ENCODE measurements at places on chromosomes 6 and 20. TPM values are rescaled to one million over a fixed set of nuclear protein-coding genes. Genes with fewer than 3 reads are reported as not detected.

Gene TTI1
- 27.0 TPM for total RNA-seq

Gene LAMA5
- 22.2 TPM for total RNA-seq

Gene SLC35B3
- 5.2 TPM for total RNA-seq

Gene SLC17A5
- 8.1 TPM for total RNA-seq

Gene PBOV1
- not detected for total RNA-seq

Gene NRN1
- 44.1 TPM for total RNA-seq

Gene GINS1
- 12.7 TPM for total RNA-seq

Gene GJA10
- total RNA-seq = not detected

Gene HTR1E
- total RNA-seq = not detected

Gene CRISP3
- total RNA-seq = not detected

DNA sequence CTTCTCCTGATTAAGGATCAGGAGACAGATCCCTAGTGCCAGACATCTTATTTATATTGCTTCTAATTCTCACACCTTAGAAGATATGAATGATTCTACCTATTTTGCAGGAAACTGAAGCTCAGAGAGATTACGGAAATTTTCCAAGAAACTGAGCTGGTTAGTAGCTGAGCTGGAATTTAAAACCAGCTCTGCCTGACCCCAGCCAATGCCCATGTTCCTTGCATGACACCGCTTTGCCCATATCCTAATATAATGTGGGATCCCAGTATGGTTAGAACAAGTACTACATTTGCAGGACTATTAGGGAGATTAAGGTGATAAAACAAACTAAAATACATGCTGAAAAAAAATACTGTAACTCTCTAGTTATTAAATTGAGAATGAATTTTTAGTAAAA is 1.9 kb downstream of the TMEM30A start:
- no peak for DNase-seq

- DNase-seq = no peak
Measured at GRCh38 chr6:38116248-38116647, 296.7 kb downstream of the ZFAND3 start.

GRCh38 chr6:92109956-92110355 is 1309.4 kb downstream of the EPHA7 start:
- DNase-seq = no peak

GRCh38 chr6:134041093-134041492 is 11.3 kb downstream of the SLC2A12 start:
- no peak for DNase-seq

DNA sequence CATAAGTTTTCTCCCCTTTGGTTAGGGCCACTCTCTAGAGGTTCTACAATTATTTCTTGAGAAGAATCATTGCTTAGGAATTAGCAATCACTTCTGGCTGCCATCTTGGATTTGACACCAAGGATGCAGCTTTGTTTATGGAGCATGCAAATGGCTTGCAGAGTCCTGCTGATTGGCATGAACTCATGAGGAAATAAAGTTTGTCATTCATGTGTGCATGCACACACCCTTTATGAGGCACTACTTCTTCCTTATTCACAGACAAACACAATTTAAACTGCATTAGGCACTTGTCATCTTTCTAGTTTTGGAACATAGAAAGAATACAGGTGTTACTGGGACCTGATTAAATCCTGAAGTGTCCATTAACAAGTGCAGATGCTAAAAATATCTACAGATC is 42.5 kb upstream of the HIVEP2 start:
- no peak for DNase-seq

- no peak for DNase-seq
Measured at GRCh38 chr20:16419138-16419715, 154.0 kb downstream of the KIF16B start.

DNA sequence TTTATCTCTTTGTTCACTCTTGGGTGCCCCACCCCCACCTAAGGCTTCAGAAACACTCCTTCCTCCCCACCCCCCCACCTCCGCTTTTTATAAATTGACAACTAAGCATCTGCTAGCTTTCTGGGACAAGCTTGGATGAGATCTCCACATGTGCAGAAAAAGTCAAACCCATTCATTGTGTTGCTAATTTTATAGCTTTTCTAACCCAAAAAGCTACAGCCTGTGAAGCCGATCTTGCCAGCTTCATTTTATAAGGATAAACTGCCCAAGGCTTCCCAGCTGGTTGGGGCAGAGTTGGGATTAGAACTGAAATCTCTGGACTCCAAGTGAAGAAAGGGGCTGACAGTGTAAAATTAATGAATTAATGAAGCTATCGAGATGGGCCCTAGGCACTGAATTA is 24.1 kb downstream of the BPIFB4 start:
- DNase-seq = no peak

- no peak for DNase-seq
Measured at GRCh38 chr20:57088436-57088835, 178.0 kb downstream of the BMP7 start.

GRCh38 chr6:39824030-39824926 is 32.1 kb downstream of the DAAM2 start:
- no peak for DNase-seq

DNA sequence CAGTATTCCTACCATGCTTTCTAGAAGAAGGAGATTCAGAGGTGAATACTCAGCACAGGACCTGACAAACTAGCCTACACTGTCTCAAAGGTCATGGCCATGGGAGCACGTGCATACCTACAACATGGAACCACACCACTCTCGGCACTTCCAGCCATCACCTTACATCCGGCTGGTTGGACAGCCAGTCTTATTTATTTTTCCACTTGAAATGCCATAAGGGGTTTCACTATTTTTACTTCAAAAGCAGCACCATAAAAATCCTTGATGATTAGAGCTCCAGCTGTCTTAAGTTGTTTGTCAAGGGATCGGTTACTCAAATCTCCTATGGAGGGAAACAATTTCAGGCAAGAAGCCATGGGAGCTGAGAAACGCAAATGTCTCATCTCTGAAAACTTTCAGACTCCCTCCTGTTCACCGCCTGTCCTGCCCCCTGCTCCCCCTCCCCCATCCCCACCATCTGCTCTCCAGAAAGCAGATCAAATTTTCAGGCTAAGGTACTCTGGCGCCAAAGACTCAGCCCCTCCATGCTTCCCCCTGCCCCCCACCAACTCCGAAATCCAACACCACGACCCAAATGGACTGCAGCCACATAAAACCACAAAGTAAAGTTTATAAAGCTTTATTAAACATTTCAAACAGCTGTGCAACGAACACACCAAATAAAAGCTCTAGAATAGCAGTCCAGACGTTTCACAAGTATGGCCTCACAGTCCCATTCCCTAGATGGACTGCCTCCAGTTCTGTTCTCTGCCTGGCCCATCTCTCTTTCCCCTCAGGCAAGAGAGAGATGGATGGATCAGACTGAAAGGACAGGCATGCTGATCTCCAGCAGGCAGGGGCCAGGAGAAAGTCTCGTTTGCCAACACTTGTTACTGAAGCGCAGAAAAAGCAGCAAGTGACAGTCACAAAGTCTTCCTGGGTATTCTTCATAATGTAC is 4.0 kb upstream of the NNAT start:
- peak; percentile 66 for DNase-seq

DNA sequence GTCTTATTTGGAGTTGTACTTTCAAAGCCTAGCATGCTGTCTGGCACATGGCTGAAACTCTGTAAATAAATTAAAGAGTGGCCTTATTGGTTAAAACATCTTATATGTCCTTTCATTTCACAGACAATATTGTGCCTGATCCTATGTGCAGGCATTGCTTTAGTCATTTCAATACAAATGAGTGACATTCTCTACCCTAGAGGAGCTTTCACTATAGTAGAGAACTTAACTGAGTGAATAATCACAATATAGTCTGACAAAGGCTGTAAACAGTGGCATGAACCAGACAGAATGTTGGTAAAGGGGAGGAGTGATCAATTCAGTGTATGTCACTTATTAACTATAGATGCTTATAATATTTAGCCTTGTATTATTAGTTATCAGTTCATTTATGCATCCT is 481.8 kb downstream of the TFAP2B start:
- no peak for DNase-seq

DNA sequence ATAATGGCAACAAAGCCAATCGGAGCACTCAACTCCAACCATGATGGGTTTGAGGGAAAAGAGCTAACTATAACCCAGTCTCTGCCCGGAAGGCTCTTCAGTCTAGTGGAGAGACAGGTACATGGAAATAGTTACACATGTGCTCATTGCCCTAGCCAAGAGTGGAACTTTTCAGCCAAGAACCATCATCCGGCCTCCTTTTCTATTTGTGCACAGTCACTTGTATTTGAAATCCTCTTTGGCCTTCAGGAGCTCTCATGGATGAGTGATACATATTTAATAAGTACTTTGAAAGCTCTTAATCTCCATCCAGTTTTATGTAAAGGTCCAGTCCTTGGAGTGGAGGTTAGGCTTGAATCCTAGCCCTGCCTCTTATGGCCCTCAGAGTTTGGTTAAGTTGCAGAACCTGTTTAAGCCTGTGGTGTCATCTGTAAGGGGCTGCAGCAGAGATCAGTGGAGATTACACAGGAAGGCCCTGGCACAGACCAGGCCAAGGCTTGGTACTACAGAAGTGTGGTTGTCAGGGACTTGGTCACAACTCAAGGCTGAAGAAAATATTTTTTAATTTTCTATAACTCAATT is 72.3 kb upstream of the SMLR1 start:
- no peak for DNase-seq

DNA sequence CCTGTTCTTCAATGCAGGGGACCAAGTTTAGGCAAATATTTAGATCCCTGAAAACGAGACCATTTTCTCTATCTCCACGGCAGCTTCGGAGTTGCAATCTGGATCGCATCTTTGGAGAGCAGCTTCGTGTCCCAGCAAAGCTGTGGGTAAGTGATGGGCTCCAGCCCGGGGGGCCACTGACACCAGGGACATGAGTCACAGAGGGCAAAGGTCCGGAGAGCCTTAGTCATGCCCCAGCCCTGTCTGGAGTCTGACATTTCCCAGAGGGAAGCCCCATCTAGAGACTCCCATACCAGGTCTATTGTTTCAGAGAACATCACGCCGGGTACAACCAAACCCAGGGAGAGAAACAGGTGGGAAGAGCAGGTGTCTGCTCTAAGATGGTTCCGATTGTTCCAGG is 95.9 kb downstream of the NFATC2 start:
- DNase-seq = peak; percentile 83

DNA sequence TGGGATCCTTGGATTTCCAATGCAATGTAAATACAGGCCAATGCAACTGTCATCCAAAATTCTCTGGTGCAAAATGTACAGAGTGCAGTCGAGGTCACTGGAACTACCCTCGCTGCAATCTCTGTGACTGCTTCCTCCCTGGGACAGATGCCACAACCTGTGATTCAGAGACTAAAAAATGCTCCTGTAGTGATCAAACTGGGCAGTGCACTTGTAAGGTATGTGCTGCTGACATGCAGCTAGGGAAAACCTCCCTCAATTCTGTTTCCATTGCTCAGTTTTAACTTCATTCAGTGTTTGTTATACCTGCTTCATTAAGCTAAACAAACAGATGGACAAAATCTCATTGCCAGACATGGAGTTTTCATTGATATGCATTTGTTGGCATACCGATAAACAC is 397.1 kb downstream of the ARHGAP18 start:
- peak; percentile 78 for DNase-seq

GRCh38 chr6:90393232-90393884 is 96.7 kb upstream of the BACH2 start:
- DNase-seq = no peak

- DNase-seq = no peak
Measured at GRCh38 chr6:72624557-72625160, 2.8 kb downstream of the KCNQ5 start.

DNA sequence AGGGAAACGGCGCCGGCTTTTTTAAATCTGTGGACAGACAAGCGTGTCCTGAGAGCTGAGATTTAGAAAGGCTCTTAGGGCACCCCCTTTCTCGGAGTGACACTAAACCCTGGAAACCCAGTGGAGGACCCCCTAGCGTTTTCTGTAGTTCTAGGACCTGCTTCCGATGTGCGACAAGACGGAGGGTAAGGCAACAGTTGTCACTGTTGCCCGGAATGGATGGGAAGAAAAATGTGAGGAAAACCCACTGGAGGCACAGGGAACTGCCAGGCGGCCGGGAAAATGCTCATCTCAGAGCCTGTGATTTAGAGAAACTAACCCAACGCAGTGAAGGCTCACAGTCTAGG is 551 bp upstream of the ATP5F1E start:
- peak; percentile 46 for DNase-seq

GRCh38 chr6:170504479-170504878 is 48.6 kb downstream of the PSMB1 start:
- no peak for DNase-seq

- DNase-seq = no peak
Measured at GRCh38 chr20:63257629-63258028, 3.4 kb upstream of the NKAIN4 start.

GRCh38 chr20:62982124-62983075 is 24.4 kb downstream of the BHLHE23 start:
- DNase-seq = no peak

GRCh38 chr20:37285664-37286374 is 3.6 kb upstream of the MANBAL start:
- DNase-seq = no peak

DNA sequence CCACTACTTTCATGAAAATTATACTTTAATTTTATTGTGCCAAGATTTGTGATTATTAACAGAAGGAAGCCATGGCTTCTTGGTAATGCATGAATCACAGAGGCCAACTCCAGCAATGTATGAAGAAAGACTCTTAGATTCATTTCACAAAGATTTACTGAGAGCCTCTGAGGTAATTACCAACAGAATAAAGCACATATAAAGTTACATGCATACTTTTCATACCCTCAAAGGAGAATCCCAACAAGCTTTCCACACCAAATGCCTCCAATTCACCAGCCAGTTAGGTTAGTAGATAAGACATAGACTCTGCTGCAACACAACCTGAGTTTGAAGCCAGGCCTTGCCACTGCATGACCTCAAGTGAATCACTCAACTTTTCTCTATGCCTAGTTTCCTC is 41.9 kb downstream of the HBS1L start:
- no peak for DNase-seq

GRCh38 chr6:73747289-73747688 is 51.3 kb downstream of the CD109 start:
- no peak for DNase-seq

GRCh38 chr20:34954904-34955230 is 739 bp downstream of the GSS start:
- peak; percentile 60 for DNase-seq

DNA sequence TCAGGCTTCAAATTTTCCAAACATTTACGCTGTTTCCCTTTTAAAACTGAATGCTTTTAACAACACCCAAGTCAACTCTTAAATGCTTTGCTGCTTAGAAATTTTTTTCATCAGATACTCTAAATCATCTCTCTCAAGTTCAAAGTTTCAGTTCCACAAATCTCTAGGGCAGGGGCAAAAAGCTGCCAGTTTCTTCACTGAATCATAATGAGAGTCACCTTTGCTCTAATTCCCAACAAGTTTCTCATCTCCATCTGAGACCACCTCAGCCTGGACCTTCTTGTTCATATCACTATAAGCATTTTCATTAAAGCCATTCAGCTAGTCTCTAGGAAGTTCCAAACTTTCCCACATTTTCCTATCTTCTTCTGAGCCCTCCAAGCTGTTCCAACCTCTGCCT is 69.1 kb downstream of the RNF217 start:
- no peak for DNase-seq

- DNase-seq = no peak
Measured at GRCh38 chr20:25246182-25246999, 1.5 kb upstream of the PYGB start.
